Cardiac fibroblast (primary cell): ENCODE measurements at places on chromosomes 2 and 18.

GRCh38 chr2:96025194-96025492, 9.6 kb downstream of the GPAT2 start:
- no peak for DNase-seq

DNA sequence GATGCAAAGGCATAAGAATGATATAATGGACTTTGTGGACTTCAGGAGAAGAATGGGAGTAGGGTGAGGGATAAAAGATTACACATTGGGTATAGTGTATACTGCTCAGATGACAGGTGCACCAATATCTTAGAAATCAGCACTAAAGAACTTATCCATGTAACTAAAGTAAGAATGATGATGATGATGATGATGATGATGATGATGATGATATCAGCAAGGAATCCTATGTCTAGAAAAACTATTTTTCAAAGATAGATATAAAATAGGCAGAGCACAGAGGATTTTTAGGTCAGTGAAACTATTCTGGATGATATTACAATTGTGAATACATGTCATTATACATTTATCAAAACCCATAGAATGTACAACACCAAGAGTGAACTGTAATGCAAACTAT, 34.3 kb downstream of the NMS start:
- no peak for DNase-seq

- DNase-seq = no peak
These were observed 78.9 kb upstream of the CYRIA start for GRCh38 chr2:16744521-16744920.

- no peak for DNase-seq
These were observed 108.9 kb upstream of the ITGA4 start for GRCh38 chr2:181348107-181348837.
